Fibroblast of skin of back (primary cell): ENCODE measurements at places on chromosomes 12 and 14.

DNA sequence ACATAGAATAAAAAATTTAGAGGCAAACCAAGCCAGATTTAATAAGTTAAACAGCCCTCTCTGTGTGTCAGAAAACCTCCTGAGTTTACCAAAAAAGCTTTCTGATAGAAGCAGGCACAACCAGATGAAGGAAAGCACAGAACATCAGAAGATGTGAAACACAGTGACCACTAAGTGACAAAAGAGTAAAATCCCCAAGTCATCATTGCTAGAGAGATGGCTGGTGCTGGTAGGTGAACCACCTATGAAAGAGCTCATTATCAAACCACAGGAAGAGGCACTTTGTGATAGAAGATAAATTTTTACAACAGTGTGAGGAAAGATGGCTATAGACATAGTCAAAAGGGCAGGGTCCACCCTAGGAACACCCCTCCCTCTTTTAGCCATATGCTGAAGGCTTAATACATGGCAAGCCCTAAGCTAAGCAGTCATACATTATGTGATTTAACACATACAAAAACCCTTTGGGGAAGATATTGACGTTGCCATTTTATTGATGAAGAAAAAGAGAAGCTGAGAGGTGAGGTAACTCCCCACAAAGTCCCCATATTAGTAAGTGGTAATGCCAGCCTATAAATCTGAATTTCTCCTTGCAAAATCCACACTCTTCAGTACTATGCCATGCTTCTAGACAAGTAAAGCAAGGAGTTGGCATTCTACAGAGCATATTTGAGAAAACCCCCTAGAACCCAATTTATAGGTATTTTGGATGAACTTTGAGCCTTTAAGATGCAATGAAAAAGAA lies 449.9 kb downstream of the LRIG3 start:
- DNase-seq, result no peak

DNA sequence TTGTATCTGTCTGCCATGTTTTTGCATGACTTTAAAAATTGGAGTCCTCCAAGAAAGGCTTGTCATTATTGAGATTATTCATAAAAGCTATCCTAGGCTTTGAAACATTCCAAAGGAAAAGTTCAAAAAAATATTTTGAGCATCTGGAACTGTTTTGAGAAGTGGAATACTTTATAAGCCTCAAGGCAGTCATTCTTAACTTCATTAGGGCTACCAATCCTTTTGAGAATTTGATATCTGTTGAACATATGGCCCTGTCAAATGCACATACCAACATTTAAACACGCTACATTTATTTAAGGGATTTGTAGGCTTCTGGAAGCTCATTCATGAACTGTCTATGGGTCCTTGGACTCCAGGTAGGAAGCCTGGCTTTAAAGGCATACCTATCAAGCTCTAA lies 77.0 kb downstream of the TMEM117 start:
- DNase-seq, result no peak

DNA sequence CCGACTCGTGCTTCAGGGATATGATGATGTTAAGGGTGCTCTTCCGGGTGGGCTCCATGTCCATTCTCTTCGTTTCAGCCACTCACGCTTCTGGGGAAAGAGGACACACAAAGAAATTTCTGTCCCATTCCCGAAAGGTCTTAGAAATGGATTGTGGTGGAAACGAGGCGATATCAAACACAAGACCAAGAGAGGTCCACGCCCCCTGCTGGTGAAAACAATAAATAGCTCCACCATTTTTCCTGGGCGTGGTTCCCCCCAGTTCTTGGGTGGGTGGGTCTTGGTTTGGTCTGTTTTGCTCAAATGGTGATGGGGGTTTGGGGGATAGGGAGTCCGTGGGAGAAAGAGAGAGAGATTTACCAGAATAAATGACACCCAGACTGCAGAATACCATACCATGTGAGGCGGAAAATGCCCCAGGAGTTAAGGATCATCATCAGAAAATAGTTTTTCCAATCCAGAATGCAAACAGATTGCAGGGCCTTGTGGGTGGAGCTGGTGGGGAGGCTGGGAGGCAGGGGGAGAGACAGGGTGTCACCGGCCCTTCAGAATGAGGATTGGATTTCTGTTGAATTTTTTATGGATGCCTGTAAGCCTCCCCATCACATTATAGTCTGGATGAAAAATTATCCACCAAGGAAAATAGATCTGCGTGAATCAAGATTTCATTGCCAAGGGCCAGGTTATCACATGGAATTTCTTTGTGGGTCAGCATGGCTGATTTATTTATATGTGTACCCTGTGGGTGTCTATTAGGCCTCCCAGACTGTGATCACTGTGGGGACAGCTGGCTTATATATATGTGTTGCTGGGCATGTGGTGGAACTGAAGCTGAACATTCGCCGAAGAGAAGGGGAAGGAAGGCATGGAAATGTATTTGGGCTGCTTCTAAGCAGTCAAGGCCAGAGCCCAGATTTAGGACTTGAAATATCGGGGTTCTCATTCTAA lies 55.8 kb downstream of the SRRM4 start:
- DNase-seq, result peak; percentile 17

DNA sequence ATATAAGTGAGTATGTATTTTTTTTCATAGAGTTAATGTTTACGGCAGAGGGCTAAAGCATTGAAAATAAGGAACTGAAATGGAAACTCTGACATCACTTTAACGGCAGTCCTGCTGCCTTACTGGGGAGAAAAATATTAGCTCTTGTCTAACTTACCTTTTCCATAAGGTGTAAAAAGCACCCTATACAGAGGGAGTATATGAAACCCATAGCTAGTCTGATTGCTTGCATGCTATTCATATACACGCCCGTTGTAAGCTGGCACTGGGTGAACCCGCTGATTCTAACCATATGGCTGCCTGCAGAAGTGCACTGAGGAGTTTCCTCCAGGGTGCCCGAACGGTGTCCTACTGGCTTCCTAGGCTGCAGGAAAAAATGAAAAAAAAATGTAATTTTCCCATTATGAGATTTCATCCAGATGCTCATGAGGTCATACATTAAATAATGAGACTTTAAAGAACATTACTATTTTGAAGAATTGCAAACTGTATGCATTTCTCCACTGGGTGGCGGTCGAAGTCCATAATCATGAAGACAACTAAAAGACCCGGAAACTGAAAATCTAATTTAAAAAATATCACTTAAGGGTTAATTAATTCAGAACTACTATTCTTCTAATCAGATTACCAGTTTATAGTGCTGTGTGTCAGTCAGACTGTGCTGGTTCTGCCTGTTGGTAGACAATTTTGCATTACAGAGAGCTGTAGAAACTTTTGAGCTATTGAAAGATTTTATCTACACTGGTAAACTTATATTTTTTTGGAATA lies 144.7 kb downstream of the ALX1 start:
- peak; percentile 12 for DNase-seq

GRCh38 chr14:104845033-104845666 lies 19.9 kb upstream of the CEP170B start:
- no peak for DNase-seq

GRCh38 chr12:52070185-52070925 lies 577 bp downstream of the ATG101 start:
- peak; percentile 15 for DNase-seq

- DNase-seq, result no peak
Measured at GRCh38 chr14:58283730-58284129, 14.6 kb upstream of the ARID4A start.

DNA sequence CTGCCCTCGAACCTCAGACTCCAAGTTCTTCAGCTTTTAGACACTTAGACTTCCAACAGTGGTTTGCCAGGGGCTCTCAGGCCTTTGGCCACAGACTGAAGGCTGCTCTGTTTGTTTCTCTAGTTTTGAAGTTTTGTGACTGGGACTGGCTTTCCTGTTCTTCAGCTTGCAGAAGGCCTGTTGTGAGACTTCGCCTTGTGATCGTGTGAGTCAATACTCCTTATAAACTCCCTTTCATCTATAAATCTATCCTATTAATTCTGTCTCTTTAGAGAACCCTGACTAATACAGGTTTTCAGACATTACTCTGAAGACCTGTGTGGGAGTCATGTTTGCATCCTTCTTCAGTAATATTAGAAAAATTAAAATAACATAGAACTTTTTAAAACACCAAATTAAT lies 289.1 kb downstream of the RMST start:
- no peak for DNase-seq

DNA sequence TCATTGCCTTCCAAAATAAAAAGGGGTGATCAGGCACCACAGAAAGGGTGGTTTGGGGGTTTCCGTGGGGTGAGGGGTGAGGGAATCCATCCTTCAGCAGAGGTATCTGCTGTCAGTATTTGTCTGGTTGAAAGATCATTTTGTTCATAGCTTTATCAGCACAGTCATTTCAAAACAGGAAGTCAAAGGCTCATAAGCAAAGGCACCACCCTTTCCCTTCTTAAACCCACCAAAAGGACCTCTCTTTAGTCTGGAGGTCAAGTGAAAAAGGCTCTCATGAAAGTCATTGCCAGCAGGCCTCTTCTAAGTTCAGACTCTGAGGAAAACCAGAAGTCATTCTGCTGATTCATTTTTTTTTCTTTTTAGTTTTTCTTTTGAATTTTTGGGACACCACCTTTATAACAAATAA lies 6.2 kb downstream of the CHST11 start:
- DNase-seq, result no peak

DNA sequence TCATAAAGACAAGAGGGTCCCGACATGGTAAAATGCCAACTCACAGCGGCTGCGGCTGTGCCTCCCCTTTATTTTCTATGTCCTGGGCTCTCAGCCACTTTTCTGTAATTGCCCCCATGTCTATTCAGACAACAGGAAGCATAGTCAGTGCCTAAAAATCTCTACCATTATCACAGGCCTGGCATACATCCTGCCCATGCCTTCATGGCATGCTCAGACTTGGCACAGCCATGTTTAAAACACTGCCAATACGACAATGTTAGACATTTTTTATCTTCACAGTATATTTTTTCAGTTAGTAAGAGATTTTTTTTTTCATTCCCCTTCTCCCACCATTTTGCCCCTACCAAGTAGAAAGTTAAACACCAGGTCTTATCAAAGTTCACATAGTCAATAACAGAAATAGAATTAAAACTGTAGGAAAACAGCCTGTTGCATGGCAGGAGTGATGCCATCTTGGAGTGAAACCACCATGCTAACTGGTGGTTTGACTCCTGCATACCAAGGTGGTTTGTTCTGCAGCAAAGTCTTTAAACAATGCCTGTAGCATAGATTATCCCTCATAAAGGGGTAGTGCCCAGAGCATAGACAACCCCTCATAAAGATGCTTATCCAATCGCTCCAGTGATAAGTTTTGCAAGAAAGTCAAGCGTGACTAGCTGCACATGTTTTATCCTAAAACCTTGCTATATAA lies 18.9 kb upstream of the CERS5 start:
- DNase-seq, result peak; percentile 62

GRCh38 chr14:61691495-61691894 lies 3.8 kb upstream of the HIF1A start:
- no peak for DNase-seq

DNA sequence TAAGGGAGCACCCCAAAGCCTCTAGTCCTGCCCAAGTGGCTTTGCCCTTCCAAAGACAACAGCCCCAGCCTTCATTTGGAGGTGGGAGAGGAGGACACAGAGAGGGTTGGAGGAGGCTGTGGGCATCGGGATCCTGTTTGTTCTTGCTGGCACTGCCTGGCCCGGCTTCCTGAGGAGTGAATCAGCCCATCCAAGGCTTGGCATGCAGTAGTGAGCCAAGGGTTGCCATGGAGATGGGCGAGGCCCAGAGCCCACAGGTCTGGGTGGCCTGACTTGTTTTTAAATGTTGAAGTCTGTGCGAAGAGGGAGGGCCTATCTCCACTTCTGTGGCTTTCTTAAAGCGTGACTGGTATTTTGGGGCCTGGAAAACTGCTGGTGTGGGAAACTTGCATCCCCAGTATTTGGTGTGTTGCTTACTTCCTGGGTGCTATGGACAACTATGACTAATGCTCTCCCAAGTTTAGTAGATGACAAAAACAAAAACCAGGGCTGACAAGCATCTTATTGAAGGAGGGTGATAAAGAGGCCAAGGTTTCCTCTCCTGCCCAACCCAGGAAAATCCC lies 15.8 kb downstream of the CD9 start:
- DNase-seq, result peak; percentile 93

GRCh38 chr14:58712357-58712756 lies 74.6 kb downstream of the DACT1 start:
- no peak for DNase-seq

DNA sequence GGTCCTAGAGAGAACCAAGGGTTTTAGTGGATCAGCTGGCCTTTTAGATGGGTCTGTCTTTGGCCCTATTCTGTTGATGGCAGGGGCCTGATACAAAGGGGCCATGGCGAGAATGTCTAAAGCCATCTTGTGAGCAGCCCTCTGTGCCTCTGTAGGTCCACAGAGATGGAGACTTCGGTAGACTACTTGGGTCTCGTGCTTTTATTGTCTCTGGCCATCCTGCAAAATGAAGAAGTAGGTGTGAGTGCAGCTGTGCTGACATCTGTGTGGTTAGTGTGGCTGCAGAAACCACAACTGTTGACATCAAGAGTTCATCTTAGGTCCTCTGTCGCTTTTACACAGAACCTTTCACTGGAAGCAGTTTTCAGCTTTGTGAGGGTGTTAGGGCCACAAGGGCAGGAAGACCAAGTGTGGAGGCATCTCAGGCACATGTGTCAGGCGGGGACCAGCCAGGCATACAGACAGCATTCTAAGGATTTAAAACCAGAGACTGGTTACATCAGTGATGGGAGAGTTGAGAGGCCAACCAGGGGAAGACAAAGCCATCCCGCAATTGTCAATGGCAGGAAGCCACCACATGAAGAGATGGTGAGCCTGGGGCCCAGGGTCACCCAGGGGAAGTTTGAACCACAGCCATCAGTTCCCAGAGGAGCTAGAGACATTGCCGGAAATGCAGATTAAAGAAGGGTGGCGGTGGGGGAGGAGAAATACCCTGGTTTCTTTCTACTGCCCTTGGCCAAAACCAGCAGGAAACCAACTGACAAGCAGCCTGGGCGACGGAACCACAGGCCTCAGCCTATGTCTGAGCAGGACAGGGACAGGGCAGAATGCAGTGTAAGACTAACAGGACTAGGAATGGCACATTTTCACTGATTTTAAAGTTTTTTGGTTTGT lies 13.0 kb upstream of the TPCN1 start:
- DNase-seq, result no peak

- no peak for DNase-seq
Measured at GRCh38 chr14:64541972-64542835, 1.7 kb downstream of the HSPA2 start.

DNA sequence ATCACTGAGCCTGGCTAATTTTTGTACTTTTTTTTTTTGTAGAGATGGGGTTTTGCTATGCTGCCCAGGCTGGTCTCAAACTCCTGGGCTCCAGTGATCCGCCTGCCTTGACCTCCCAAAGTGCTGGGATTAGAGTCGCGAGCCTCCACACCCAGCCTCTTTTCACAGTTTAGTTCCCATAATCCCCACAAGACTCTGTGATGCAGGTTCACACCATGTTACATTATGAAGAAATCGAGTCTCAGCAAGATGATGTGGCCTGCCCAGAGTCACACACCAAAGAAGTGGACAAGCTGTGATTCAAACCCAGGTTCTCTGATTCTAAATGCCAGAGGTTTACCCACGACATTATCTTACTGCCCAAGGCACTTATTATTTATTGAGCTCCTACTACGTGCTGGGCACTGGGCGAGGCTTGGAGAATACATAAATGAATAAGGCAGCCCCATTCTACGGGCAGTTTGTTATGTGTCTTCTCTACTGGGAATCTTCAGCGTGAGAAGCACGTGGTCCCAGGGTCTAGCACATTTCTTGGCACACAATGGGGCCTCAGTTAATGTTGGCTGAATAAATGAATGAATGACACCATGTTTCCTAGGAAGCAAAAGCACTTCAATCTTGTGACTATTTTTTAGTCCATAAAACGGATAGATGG lies 23.5 kb upstream of the OASL start:
- no peak for DNase-seq
